ENCODE measurements at places on chromosomes 16 and 17.
A peak's percentile ranks its signal among the peaks of the same experiment; 100 is the strongest.

DNA sequence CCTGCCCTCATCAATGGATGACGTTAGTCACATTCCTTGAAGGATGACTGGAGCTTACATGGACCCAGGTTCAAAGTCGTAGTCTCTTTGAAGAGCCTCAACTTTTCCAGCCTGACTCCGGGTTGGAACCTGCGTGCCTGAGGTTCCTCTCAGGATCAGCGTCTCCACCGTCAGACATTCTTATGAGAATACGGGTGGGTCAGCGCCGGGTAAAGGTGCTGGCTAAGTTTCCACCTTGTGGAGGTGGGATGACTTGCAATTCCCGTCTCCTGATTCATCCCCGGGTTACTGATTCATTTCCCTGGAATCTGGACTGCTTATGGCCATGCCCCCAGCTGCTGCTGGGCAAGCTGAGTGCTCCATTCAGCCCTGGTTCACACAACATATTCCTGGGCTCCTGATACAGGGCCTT, 38.9 kb upstream of the CMIP start:
- peak; percentile 92 for DNase-seq

DNA sequence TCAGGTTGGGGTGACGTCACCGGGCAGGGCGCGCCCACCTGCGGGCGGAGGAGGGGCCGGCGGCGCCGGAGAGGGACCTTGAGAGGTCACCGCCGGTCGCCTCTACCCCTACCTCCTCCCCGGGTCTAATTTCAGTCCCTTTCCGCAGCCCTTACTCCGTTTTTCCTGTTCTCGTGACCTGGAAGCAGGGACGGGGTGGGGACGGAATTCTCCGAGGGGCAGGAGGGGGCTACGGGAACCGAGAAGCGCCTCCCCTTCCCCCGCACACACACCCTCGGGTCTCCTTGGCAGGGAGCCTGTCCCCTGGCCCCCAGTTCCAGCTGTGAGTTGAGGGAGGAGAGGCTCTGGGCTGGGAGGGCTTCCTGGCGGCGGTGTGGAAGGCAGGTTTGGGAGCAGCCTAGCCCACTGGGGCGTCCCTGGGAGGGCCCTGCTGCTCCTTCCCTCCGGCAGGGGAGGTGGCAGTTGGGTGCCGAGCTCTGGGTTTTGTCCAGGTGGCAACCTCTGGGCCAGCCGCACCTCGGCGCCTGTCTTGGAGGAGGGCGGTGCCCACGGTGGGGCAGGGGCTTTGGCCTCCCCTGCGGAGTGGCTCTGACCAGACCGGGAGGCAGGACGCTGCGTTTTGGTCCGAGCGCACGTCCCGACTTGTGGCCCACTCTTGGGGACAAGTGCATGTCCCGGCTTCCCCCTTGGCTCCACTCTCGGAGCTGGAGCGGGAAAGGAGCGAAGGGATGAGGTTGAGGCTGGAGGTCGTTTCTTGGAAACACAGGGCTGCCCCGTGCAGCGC, 773 bp downstream of the SYNGR3 start:
- DNase-seq: peak; percentile 45

- peak; percentile 86 for DNase-seq
Measured at GRCh38 chr16:69396187-69397061, 10.6 kb upstream of the TERF2 start.

- DNase-seq: no peak
Measured at GRCh38 chr16:31074814-31075183, 577 bp downstream of the ZNF646 start.

DNA sequence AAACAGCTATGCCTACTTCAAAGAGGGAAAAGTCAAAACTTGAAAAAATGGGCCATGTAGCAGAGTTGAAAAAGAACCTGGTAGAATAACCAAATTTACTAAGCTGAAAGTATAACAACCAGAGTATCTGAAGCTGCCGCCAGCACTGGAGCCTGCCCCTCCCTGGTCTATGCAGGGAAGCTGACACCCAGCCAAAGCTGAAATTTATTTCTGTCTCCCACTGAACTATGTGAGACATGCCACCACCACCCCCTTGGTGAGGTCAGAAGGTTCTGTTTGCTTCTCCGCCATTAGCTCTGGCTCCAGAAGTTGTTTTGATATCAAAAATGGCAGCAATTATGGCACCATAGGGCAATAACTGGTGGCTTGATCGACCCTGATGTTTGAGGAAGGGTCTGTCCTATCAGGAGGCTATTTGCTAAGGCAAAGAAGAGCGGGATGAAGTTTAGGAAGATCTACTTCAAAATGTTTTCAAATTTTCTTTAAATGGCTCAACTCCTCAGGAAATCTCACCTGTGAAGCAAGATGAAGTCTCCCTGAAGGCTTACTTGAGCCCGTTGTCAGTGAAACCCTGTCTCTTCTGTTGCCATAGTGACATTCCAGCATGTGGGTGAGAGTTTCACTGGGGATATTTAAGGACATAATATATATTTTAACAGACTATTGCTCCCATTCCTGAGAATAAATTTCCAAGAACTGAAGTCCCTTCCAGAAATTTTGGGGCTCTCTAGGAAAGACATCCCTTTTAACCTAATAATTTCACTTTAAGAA, 122.0 kb downstream of the COPRS start:
- DNase-seq: no peak

GRCh38 chr17:66967837-66968543, 3.5 kb downstream of the CACNG4 start:
- no peak for DNase-seq

DNA sequence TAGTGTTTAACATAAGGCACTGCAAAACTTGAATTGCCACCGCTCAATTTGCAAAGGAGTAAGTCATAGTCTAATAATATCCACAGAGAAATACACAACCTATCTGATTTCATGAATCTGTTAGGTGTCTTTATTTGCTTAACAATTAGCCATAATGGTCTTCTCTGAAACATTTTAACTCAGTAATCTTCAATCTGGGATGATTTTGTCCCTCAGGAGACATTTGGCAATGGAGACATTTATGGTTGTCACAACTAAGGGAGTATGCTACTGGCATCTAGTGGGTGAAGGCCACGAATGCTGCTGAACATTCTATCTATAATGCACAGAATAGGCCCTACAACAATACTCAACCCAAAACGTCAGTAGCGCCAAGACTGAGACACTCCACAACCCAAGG, 4.3 kb downstream of the UBE2G1 start:
- no peak for DNase-seq

DNA sequence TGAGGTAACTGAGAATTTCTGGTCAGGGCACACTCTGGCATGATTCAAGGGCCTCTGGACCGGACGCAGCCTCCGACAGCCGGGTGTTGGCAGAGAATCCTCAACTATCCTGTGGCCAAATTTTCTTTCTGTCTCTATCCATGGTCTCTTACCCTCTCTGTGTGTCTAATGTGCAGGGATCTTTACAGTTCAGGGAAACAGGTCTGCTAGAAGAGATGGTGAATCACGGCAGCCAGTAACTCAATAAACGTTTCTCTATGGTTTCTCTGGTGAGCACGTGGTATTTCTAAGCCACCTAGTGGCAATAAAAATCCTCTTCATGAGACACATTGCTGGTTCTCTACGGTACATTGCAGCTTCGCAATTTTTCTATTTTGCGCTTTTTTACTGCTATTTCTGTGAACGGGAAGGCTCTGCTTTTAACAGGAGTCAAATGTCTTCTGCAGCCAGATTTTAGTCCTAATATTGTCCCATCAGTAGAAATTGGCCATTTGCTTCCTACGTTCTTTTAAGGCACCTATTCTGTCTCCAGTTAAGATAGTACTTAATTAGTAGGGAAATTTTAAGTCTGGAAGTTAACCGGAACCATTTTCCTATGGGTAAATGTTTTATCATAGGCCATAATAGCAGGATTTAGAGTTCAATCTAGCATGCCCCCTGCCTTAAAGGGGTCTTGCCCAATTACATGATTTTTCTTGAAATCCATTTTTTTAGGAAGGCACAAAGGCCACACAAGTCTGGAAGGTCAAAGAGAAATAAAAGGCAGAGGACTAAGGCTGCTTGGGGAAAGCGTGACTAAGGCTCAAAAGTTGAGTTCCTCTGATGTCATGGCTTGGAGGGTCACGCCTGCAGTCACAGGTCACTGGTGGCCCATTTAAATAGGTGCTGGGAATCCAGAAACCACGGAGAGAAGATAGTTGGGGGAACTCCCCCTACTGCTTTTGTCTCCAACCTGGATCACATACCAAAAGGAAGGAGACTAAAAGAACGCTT, 31.5 kb downstream of the QPRT start:
- peak; percentile 45 for DNase-seq

- no peak for DNase-seq
Measured at GRCh38 chr16:86661706-86662105, 83.4 kb downstream of the FOXL1 start.

- DNase-seq: peak; percentile 44
Measured at GRCh38 chr16:20249211-20249610, 78.1 kb downstream of the GP2 start.

DNA sequence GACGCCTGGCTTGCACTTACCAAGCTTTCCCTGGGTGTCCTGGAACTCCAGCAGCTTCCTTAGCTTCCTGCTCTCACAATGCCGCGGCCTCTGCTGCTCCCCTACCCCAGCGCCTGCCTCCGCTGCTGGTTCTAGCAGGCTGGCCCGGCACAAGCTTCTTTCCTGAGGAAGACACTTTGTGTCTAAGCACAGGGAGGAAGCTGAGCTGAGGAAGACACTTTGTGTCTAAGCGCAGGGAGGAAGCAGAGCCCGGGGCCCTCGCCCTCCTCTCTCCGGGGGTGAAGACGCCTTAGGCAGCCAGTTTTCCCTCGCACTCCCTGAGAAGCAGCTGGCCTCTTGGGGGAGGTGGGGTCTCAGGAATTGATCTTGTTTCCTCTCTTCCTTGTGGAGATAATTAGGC, 64.9 kb downstream of the PLD6 start:
- no peak for DNase-seq

GRCh38 chr17:46194393-46195216, 1.4 kb upstream of the KANSL1 start:
- DNase-seq: peak; percentile 46

GRCh38 chr16:27181019-27181790, 22.1 kb upstream of the KDM8 start:
- no peak for DNase-seq

- DNase-seq: no peak
Measured at GRCh38 chr16:69328854-69329316, 1.5 kb downstream of the PDF start.

DNA sequence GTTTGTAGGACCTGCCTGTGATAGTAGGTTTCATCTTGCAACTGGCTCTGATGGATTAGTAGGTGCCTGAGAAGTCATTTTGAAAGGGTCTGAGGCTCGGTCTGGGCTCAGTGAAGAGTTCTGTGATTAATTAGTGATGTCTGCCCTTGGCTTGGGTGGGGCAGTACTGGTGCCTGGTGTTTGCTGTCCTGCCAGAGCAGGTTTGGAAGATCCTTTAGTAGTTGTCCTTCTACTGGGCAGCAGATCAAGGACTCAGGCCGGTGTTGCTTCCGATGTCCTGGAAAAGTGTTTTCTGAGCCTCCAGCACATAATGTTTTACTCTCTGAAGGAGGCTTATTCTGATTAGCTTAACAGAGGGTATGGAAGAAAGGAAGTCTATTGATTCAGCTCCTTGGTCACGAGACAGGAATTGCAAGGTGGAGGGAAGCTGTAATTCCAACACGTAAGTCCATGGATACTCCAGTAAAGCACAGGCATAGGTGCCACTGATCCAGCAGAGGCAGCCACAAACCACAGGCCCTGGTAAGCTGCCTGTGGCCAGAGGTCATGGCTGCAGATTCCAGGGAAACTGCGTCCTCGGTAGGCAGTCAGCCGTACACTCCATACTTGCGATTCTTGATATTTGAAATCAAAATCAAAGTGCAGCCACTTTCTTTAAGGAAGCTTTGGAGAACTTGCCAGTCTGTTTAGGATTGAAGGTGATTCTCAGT, 18.7 kb downstream of the HLF start:
- no peak for DNase-seq

- DNase-seq: no peak
Measured at GRCh38 chr17:74190807-74191406, 12.6 kb upstream of the RPL38 start.

DNA sequence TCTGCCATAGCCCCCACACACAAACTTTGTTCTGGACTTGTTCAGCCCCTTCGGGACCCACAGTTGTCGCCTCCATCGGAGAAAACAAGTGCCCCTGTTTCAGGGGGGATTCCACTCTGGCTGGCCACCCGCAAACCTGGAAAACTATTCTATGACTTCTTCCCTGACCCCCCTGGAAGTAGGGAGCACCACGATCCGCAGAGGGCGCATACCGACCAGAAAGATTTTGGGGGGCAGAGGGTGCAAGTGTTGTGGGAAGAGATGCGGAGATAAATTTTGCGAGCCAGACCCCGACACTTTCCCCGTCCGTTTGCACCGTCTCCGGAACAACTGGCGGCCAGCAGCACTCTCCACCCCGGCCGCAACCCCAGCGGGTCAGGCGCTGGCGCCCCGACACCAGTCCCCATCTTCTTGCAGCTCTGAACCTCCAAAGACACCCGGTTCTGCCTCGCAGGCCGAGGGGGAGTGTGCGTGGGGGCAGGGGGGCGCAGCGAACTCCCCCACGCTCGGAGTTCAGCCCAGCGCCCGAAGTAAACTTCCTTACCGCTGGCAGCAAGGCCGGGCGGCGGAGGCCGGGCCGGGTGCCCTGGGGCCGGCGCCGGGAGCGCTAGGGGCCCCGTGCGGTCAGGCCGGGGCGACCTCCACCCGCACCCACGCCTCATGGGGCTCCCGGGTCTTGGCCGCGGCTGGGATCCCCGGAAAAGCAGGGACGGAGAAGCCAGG, 744 bp downstream of the SALL1 start:
- no peak for DNase-seq

- no peak for DNase-seq
Measured at GRCh38 chr17:34596920-34597319, 17.5 kb downstream of the TMEM132E start.

- DNase-seq: no peak
Measured at GRCh38 chr16:1524366-1524765, 9.1 kb upstream of the TMEM204 start.

DNA sequence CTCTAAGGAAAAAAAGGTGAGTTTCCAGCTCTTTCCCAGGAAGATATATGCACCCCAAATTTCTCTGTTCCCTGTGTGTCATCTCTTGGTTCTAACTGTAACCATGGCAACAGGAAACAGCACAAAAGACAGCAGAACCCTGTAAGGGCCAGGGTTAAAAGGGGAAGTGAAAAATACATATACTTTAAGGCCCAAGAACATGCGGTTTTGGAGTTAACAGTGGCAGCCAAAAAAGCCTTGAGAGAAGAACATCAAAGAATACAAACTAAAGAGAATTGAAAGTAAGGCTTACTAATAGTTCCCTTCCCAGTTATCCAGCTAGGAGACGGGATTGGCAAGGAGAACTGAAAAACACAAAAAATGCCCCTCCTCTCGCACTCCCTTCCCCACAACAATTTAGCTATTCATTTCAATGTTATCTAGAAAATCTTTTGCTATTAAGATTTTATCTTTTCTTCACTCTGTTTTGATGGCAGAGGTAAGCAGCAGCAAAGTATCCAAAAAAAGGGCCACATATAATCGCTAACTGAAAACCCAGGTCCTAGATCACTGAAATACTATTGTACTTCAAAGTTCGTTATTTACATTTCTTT, 1.5 kb downstream of the SPOP start:
- DNase-seq: no peak

DNA sequence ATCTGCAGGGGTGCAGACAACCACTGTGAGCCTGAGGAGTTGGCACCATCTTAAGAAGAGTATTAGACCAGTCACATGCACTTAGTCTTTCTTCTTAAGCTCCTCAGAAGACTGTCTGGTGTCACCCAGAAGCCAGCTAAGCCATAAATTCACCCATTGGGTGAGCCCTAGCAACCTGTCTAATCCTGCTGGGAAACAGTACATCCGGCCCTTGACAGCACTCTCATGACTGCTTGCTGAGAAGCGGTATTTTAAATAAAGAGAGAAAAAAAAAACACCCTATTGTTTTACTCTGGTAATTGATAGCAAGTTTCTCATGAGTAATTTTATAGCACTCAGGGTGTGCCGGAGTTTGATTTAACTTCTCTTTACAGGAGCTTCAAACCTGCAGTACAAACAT, 134.7 kb downstream of the SOX9 start:
- DNase-seq: peak; percentile 79

Measured in large intestine (tissue), 12 donors.